ENCODE measurements at places on chromosomes 11 and 22.

GRCh38 chr11:45982656-45983470 lies 60.4 kb downstream of the LARGE2 start:
- no peak for DNase-seq

- no peak for DNase-seq
These were observed 451 bp downstream of the FHIP1B start for GRCh38 chr11:6233984-6234386.

DNA sequence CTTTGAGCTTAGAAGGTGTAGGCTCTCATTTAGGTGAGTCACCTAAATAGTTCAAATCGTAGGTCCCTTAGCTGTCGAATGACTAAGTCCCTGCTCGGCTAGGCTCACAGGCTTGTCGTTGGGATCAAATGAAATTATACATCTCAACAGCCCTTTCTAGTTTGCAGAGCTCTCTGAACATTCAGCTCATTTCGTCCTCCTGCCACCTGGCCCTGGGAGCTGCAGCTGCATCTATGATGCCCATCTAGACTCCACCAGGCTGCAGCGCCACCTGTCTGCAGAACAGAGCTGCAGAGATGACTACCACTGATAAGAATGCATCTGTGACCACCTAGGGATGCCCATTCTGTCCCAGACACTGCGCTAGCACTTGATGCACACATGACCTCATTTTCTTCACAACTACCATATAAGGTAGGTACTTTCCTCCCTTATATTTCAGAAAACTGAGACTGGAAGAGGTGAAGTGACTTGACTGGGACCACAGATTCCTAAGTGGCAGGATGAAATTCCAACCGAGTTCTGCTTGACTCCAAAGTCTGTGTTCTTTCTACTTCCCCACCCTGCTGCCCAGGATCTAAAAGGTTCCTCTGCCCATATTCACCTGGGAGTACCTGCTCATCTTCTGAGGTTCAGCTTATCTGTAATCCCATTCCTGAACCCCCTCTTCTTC lies 141.1 kb upstream of the NARS2 start:
- DNase-seq, result no peak

GRCh38 chr11:100543386-100543785 lies 143.7 kb upstream of the ARHGAP42 start:
- no peak for DNase-seq

DNA sequence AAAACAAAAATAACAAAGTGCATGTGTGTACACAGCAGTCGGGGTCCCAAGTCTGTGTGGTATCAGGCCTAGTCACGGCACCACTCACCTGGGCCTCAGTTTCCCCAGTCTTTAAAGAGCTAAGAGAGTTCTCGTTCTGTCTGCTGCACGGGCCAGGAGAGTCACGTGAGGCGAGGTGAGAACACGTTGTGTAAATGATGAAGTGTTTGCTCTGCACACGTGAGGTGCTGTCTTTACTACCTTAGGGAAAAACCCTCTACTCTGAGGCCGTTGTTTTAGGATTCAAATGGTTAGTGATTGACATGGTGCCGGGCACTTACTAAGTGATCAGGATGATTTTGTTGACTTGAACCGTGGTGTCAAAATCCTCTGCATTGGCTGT lies 86.5 kb upstream of the PPARA start:
- DNase-seq, result no peak

- no peak for DNase-seq
These were observed 11.1 kb upstream of the MPZL2 start for GRCh38 chr11:118275176-118275575.
